HT1080 (cell line): ENCODE measurements at places on chromosomes 1 and 21. TPM values are rescaled to one million over a fixed set of nuclear protein-coding genes. Genes with fewer than 3 reads are reported as not detected.
A peak's percentile ranks its signal among the peaks of the same experiment; 100 is the strongest.

- DNase-seq, result peak; percentile 3
Measured at GRCh38 chr21:37546949-37547614, 180.5 kb downstream of the DYRK1A start.

DNA sequence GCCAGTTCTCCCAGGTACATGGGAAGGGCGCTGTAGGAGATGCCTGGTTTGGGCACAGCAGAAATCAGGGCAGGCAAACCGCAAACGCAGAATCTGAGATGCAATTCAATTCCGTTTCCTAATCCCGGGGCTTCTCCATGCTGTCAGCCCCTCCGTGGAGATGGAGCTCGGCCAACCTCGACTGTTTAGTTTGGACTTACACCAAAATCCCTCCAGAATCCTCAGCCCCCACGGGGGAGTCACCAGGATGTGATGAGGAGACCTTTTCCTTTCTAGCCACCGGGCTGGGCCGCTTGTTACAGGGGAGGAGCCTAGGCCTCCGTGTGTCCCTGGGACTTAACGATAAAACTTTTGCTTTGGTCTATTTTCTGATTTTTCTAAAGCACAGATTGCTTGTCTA lies 7.9 kb downstream of the SLC2A7 start:
- no peak for DNase-seq

- no peak for DNase-seq
Measured at GRCh38 chr21:39669485-39669884, 56.7 kb downstream of the B3GALT5 start.

DNA sequence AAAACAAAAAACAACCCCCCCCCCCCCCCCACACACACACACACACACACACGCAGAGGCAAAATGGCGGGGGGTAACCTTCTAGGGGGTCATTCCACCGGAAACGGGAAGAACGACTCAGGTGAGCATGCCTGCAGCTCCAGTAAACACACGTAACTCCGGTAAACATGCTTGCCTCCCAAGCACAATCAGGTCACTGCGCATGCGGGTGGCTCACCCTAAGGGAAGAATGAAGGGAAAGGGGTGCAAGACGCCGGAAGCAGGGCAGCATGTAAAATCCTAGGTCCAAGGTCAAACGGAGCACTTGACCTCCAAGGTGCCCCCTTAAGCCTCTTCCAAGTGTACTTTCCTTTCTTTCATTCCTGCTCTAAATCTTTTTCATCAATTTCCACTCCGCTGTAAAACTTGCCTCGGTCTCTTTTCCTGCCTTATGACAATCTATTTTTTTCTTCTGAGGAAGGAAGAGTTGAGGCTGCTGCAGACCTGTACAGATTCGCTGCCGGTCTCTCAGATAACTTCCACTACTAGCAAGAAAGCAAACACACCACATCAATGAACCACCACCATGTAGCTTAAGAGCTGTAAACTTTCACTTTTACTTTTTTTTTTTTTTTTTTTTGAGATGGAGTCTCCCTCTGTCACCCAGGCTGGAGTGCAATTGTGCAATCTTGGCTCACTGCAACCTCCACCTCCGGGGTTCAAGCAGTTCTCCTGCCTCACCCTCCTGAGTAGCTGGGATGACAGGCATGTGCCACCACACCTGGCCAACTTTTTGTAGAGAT lies 21.0 kb upstream of the CBR3 start:
- no peak for DNase-seq

- DNase-seq, result no peak
Measured at GRCh38 chr1:110440877-110441276, 10.1 kb upstream of the PROK1 start.

GRCh38 chr21:31403596-31404333 lies 59.7 kb upstream of the TIAM1 start:
- DNase-seq, result no peak

Gene TRIM45
- 2.0 and 3.7 TPM in 2 replicates for total RNA-seq

Gene RAD54L
- total RNA-seq, result 12.2 and 17.6 TPM in 2 replicates

Gene FAM131C
- 0.30 and 2.1 TPM in 2 replicates for total RNA-seq

Gene AIM2
- total RNA-seq, result 1.2 and 3.2 TPM in 2 replicates
